ENCODE measurements at places on chromosomes 5 and 9. TPM values are rescaled to one million over a fixed set of nuclear protein-coding genes. Genes with fewer than 3 reads are reported as not detected.

DNA sequence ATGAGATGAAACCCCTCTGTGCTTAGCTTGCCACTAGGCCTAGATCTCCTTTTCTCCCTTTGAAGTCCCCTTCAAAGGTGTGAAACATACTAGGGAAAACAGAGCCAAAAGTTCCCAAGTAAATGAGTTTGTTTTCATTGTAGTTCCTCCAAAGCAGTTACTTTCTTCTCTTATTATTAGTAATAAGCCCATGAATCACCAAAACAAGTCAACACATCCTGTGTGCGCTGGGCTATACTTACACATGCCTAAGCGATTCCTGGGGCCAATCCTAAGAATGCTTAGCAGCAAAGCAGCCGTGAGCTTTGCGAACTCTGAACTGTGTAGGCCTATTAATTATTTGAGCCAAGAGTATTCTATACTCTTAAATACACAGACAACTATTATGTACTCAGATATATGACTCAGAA lies 7.6 kb downstream of the ENC1 start:
- no peaks in the 10 kb centered on the region for H3K27me3 ChIP-seq
- peak overlapping the region; percentile 79 for H3K27ac ChIP-seq
- no peak for DNase-seq
- H3K4me1 ChIP-seq = peaks cover 25% of the 10 kb centered on the region

DNA sequence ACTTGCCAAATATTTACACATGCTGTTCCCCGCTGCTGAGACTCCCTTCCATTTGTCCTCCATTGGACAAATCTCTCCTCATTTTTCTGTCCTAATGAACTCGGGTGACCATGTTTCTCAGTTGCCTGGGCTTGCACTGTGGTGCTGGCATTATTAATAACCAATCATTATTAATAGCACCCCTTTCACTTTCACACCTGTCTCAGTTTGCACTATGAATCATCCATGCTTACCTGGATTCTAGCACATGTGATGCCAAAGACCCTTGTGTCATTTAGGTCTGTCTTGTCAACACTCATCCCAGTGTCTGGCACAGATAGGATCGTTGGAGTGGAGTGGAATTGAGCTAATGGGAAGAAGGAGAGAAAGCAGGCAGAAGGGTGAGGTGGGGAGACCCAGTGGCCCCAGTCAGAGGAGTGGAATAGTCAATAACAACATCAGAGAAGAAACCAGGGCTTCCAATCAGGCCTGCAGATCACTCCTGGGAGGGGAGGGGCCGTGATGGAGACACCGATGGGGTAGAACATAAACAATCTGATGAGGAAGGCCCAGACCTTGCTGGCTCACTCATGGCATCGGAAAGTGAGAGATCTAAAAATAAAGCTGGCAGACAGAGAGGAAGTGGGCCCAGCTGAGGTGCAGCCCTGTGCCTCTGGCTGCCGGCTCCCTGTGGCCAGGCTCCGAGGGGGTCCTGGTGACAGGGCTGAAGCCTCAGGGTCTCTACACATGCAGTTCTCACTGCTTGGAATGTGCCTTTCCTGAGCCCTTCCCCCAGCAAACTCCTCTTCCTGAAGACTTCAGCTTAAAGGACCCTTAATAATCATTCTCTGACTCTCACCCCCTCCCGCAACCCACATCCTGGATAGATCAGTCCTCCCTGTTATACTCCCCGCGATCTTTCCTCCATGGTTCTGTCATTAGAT lies 33.5 kb upstream of the CRB2 start:
- peak overlapping the region; percentile 70 for H3K27ac ChIP-seq
- H3K27me3 ChIP-seq = no peaks in the 10 kb centered on the region
- DNase-seq = peak; percentile 83
- peaks cover 33% of the 10 kb centered on the region for H3K4me1 ChIP-seq
- H3K36me3 ChIP-seq = no peaks in the 10 kb centered on the region

DNA sequence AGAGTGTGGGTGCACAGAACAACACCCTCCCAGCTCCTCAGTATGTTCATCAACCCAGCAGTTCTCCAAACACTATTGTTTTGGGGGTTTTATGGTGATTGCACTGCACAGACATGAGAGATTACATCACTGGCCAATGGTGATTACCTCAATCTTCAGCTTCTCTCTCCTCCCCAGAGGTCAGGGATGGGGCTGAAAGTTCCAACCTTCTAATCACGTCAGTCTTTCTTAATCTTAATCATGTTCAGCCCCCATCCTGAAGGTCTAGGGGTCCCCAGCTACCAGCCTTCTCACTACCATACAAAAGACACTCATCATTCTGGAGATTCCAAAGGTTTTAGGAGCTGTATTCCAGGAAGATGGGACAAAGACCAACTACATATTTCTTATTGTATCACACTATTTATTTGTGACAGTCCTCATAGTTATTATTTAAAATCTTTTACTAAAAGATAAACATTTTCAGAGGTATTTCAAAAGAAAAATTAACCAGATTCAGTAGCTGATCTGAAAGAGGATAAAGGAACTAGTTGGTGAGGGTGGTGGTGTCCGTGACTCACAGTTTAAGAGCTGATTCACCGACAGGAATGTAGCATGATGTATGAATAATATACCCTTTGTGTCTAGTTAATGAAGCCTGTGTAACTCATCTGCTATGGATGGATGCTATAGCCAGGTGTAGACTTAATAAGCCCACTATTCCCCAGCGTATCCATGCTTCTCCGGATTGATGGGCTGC lies 35.6 kb downstream of the RASEF start:
- H3K36me3 ChIP-seq = no peaks in the 10 kb centered on the region
- DNase-seq = no peak
- H3K27me3 ChIP-seq = no peaks in the 10 kb centered on the region
- no peak overlapping the region for H3K4me3 ChIP-seq
- no peak overlapping the region for H3K27ac ChIP-seq
- no peaks in the 10 kb centered on the region for H3K4me1 ChIP-seq

GRCh38 chr9:81717061-81717746 lies 27.9 kb upstream of the TLE1 start:
- DNase-seq = no peak
- H3K27me3 ChIP-seq = no peaks in the 10 kb centered on the region
- no peaks in the 10 kb centered on the region for H3K4me1 ChIP-seq

- DNase-seq = peak; percentile 55
- H3K4me3 ChIP-seq = no peak overlapping the region
- no peak overlapping the region for H3K27ac ChIP-seq
Observed at GRCh38 chr5:173573126-173573960, 43.1 kb downstream of the BOD1 start.

- no peaks in the 10 kb centered on the region for H3K36me3 ChIP-seq
- H3K27me3 ChIP-seq = no peaks in the 10 kb centered on the region
- H3K27ac ChIP-seq = no peak overlapping the region
- no peaks in the 10 kb centered on the region for H3K4me1 ChIP-seq
- DNase-seq = no peak
Observed at GRCh38 chr9:11931109-11931508, 762.1 kb upstream of the TYRP1 start.

- H3K36me3 ChIP-seq = no peaks in the 10 kb centered on the region
- H3K4me3 ChIP-seq = no peak overlapping the region
- no peaks in the 10 kb centered on the region for H3K27me3 ChIP-seq
- no peak overlapping the region for H3K27ac ChIP-seq
- H3K4me1 ChIP-seq = no peaks in the 10 kb centered on the region
Observed at GRCh38 chr5:34026089-34026761, 16.8 kb downstream of the C1QTNF3 start.

DNA sequence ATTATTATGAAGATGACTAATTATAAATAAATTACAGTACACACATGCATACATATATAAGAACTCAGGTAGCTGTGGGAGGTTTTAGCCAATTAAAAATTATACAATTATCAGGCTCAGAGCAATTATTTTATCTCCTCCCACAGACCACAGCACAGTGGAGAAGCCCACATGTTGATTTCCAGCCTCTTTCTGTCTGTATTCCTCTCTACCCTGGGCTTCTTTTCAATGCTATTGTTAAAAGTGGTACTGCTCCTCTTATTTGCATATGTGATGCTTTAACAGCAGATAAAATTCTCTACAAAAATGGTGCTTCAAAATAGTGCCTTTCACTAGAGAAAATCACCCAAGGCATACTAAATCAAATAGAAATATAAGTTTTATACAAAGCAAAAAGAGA lies 218.7 kb downstream of the NFIB start:
- no peak overlapping the region for H3K4me3 ChIP-seq
- no peaks in the 10 kb centered on the region for H3K27me3 ChIP-seq
- H3K4me1 ChIP-seq = no peaks in the 10 kb centered on the region
- H3K36me3 ChIP-seq = no peaks in the 10 kb centered on the region
- no peak for DNase-seq
- no peak overlapping the region for H3K27ac ChIP-seq

GRCh38 chr9:112170235-112170634 lies 4.9 kb downstream of the SUSD1 start:
- H3K4me3 ChIP-seq = no peak overlapping the region
- H3K36me3 ChIP-seq = no peaks in the 10 kb centered on the region
- no peak for DNase-seq
- no peaks in the 10 kb centered on the region for H3K27me3 ChIP-seq
- peaks cover 21% of the 10 kb centered on the region for H3K4me1 ChIP-seq

DNA sequence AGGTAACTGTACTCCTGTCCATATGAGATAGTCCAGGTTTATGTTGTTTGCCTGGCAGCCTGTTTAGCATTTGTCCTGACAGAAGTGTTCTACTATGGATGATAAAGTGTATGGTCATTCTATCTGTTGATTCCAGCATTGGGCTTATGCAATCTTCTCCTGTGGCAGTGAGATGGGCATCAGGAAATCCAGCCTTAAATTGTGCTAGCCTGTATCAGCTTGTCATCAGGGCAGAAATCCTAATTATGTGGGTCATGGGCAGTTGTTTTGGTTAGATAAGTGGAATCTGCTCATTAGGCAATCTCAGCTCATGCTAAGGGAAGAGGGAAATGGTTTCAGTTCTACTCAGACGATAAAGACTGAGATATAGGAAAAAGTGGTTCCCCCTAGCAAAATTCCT lies 247.4 kb upstream of the CHD1 start:
- no peak overlapping the region for H3K27ac ChIP-seq
- no peaks in the 10 kb centered on the region for H3K36me3 ChIP-seq
- no peak overlapping the region for H3K4me3 ChIP-seq
- H3K27me3 ChIP-seq = no peaks in the 10 kb centered on the region

- peaks cover 2% of the 10 kb centered on the region for H3K27me3 ChIP-seq
- no peak overlapping the region for H3K4me3 ChIP-seq
- H3K27ac ChIP-seq = no peak overlapping the region
- DNase-seq = no peak
- H3K36me3 ChIP-seq = no peaks in the 10 kb centered on the region
Observed at GRCh38 chr5:139646912-139647505, 1.1 kb upstream of the CXXC5 start.

GRCh38 chr5:116444373-116445295 lies 130.0 kb downstream of the SEMA6A start:
- no peak overlapping the region for H3K27ac ChIP-seq
- no peaks in the 10 kb centered on the region for H3K4me1 ChIP-seq
- DNase-seq = no peak
- peaks cover 8% of the 10 kb centered on the region for H3K36me3 ChIP-seq
- H3K4me3 ChIP-seq = no peak overlapping the region

The HAVCR2 gene
- 4.7 TPM for polyA plus RNA-seq

The FAM200C gene
- 0.25 TPM for polyA plus RNA-seq

The ANKRD55 gene
- polyA plus RNA-seq = 48.2 TPM

The PCDHA9 gene
- not detected for polyA plus RNA-seq

The C9orf50 gene
- polyA plus RNA-seq = not detected

The ATOX1 gene
- polyA plus RNA-seq = 44.7 TPM

The C1QTNF3 gene
- 0.32 TPM for polyA plus RNA-seq
